ENCODE measurements at places on chromosomes 13 and 19.
A peak's percentile ranks its signal among the peaks of the same experiment; 100 is the strongest.

DNA sequence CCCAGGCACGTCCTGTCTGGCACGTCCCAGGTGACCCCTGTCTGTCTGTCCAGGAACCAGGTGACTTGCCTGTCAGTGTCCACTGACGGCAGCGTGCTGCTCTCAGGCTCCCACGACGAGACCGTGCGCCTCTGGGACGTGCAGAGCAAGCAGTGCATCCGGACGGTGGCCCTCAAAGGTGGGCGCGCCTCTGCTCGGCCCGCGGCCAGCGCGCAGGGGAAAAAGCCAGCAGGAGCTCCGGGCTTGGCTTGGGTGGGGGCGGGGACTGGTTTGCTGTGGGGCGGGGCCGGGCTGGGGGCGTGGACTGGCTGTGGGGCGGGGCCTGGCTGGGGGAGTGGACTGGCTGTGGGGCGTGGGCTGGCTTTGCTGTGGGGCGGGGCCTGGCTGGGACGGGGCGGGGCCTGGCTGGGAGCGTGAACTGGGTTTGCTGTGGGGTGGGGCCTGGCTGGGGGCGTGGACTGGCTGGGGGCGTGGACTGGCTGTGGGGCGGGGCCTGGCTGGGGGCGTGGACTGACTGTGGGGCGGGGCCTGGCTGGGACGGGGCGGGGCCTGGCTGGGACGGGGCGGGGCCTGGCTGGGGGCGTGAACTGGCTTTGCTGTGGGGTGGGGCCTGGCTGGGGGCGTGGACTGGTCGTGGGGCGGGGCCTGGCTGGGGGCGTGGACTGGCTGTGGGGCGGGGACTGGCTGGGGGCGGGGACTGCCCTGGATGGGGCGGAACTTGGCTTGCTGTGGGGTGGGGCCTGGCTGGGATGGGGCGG, 7.2 kb downstream of the WDR18 start:
- DNase-seq = peak; percentile 88

DNA sequence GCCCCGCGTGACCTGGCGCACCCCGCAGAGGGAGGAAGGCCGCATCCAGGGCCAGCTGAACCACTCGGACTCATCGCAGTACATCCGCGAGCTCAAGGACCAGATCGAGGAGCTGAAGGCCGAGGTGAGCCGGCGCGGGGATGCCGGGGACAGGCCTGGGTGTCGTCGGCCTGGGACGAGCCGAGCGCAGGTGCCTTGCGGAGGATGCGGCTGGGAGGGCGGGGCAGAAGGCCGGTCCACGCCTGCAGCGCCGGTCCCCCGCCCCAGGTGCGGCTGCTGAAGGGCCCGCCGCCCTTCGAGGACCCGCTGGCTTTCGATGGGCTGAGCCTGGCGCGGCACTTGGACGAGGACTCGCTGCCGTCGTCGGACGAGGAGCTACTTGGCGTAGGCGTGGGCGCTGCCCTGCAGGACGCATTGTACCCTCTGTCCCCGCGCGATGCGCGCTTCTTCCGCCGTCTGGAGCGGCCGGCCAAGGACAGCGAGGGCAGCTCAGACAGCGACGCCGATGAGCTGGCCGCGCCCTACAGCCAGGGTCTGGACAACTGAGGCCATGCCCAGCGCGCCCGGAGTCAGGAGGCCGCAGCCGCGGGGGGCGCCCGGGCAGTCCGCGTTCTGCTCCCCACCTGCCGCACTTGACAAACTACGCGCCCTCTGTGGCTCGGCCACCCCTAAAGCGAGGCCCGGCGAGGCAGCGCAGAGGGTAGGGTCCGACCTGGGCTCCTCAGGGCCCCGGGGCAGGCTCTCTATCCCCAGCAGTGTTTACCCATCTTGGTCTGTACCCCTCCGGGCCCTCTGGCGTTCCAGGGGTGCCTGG, 10.8 kb downstream of the PRR36 start:
- no peak for DNase-seq

DNA sequence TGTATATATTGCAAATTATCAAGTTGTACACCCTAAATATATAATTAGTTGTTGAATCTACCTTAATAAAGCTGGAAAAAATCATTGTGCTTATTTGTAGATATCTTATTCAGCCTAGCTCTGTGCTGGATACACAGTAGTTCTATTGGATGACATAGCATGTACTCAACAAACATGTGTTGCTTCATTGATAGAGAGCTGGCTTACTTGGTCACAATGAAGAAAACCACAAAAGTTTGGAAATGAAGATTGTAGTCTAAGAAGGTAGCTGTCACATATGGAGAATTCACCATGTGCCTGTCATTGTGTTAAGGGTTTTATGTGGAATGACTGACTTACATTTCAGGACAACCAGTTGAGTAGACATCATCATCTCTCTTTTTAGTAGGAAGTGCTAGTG, 278.9 kb downstream of the LMO7 start:
- no peak for DNase-seq

- peak; percentile 7 for DNase-seq
Observed at GRCh38 chr13:112213467-112214255, 146.7 kb downstream of the SOX1 start.

- peak; percentile 34 for DNase-seq
Observed at GRCh38 chr13:20495087-20496023, 30.3 kb downstream of the CRYL1 start.

- peak; percentile 72 for DNase-seq
Observed at GRCh38 chr19:13051557-13052165, 51.0 kb downstream of the LYL1 start.

- DNase-seq = no peak
Observed at GRCh38 chr13:79290595-79291244, 115.3 kb downstream of the RBM26 start.

DNA sequence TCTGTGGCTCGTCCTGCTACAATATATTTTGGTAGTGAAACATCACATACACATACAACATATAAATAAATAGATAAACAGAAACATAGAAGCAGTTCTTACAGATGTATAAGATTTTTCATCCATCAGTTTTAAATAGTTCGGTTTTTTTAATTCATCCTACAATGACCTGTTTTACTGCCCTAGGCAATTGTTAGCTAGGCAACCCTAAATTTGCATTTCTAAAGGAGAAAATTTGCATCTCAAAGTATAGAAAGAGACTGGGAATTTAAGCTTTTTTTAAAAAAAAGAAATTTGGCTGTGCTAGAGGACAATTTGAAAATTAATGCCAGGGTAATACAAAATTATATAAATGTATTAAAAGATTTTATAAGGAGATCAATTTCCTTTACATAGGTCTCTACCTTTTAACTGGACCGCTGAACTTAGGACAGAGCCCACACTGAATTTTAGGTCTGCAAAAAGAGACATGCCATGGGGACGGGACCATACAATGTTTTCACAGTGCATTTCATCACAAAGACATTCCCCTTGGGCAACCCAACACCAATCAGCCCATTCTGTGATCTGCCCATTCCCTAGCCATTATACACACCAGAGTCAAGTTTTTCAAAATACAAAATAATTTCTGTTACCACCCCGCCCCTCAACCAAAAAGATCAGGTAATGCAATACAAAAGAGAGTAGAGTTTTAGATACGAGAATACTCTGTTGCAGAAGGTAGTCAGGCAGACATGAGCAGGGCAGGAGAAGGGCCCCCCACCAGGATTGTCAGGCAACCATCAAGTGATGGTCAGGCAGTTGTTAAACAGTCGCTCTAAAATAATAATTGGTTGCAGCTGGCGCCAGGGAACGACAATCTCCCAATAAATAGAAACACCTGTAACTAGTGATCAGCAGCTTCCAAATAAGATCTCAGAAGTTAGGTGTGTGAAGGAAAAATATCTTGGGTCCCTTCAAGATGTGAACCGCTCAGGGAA, 299.7 kb upstream of the SGCG start:
- DNase-seq = no peak

- no peak for DNase-seq
Observed at GRCh38 chr13:89315287-89315686, 1644.1 kb downstream of the SLITRK5 start.

- DNase-seq = no peak
Observed at GRCh38 chr13:83825676-83826075, 56.6 kb downstream of the SLITRK1 start.

GRCh38 chr13:31056644-31057271, 104.9 kb downstream of the HSPH1 start:
- DNase-seq = no peak

DNA sequence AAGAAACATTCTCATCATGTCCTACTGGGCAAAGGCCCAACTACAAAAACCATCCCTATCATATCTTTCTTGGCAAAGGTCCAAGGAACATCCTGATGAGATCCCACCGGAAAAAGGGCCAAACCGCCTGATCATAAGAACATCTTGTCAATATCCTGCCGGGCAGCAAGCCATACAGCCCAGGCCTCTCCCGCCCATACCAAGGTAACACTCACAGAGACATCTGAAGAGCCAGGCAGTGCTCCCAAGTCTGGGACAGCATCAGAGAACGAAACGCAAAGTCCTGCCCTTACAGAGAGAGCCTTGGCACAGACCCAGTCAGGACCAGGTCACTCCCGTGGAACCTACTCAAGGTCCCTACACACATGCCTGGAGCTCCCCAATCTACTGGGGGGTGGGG, 18.5 kb upstream of the ZNF331 start:
- DNase-seq = no peak

DNA sequence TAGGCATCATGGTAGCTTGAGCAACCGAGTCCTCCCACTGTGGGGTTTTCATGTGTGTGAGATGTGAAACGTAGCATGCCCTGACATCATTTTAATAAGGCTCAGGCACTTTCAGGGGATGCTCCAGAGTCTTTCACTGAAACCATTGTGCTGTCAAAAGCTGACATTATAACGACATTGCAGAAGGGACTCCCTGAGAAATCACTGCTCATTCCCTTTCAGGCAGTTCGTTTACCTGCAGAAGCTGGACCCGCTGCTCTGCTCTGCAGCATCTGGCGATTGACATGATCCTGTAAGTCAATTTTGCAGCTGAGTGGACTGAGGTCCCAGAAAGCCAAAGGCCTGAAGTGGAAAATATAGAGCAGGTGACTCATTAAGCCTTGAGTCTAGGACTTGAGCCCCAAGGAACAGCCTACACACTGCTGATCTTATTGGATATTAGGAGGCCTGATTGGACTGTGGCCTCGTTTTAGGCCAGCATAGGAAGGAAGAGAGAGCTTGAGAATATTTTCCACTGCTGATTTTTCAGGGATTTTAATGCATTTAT, 54.0 kb upstream of the CNMD start:
- no peak for DNase-seq

DNA sequence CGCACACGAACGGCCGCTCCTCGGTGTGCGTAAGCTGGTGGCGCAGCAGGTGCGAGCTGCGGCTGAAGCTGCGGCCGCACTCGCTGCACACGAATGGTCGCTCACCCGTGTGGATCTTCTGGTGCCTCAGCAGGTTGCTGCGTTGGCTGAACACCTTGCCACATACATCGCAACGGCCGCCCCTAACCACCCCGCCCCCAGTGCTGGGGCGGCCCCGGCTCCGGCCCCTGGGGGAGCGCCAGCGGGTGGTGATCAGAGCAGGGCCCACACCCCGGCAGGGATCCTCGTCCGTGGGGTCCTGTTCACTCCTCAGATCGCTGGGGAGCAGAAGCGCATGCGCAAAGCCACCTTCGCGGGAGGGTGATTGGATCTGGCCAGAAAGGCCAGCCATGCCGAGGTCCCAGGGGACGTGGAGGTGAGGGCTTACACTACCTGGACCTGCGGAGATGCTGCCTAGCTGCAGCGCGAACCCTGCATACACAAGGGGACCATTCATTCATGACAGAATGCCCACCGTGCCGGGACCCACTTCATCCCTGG, 4.7 kb upstream of the UBE2M start:
- no peak for DNase-seq
